Activated naive CD4-positive, alpha-beta T cell (primary cell): ENCODE measurements at places on chromosomes 1 and 21.
A peak's percentile ranks its signal among the peaks of the same experiment; 100 is the strongest.

DNA sequence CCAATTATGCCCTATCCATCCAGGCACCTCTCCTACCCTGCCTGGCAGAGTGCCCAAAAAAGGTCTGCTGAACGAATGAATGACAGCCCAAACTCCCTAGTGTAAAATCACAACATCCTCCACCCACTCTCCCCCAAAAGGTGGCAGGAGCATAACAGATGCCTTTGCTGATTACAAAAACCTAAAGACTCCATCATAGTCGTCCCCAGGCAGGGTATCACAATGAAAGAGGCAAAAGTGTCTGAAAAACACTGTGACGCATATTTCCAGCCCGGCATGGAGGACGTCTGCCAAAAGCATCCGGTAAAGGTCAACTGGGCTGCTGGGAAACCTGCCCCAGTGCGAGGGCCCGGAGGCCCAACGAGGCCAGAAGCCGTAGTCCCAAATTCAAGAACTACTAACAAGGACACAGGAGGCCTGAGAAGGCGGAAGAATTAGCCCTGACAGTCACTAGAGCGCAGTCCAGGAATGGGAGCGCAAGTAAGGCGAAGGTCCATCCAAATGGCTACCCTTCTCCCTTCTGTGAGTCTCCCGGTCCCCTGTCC, 576 bp downstream of the SMIM12 start:
- DNase-seq = no peak

DNA sequence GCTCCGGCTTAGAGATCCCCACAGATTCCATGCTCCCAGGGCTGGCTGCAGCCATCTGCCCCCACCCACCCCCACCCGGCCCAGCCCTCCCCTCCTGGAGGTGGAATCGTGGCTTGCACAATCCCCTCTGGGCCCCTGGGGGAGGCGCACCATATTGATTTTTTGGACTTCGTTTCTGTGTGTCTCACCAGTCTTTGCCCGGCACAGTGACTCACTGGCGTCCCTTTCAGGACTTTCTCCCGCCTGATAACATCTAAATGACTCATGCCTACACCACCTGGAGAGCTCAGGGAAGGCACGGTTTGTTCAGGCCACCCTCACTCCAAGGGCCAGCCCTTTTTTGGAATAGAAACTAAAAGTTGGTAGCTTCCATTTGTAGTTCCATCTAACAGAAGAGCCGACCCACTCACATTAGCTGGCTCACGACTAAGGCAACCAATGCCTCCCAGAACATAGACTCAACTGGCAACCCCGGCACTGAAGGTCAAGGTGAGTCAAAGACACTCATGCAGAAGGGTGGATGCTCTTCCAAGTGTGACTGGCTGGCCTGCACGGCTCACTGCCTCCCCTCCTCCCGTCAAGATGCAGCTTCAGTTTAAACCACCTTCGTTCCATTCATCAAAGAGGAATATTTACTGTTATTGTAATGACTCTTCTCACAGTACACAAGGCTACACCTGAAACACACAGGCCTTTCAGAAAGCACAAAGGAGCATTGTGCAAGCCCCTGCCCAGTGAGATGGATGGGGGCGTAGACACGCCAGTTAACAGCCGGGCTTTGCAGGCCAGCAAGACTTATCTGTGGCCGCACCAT, 18.1 kb upstream of the ETS2 start:
- no peak for DNase-seq

DNA sequence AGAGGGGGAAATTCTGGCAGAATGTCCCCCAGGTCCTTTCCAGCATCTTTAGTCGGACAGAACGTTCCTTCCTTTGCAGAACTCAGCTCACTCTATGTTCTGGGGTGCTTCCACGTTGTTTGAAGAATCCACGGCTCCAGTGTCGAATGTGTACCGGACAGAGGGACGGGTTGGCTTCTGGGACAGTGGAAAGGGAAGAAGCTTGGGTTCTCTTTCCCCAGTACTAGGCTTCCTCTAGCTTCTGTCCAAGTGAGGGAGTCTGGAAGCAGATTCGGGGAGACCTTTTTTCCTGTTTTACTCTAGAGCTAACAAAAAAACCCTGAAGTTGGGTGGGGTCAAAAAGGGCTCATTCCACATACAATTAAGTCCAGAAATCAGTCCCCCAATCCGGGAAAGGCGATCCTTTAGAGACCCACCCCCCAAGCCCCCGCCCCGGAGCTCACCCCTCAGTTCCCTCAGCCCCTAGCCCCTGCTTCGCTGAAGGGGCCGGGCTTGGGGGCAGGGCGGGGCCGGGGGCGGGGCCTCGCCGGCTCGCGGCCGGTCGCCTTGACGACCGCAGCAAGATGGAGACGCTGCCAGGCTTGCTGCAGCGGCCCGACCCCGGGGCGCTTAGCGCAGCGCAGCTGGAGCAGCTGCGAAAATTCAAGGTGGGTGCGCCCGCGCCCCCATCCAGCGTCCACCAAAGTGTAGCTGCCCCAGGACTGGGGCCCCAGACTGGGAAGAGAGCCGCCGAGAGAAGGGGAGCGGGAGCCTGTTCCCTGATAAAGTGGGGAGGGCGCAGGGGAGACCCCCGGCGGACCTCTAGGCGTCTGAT, at the start of gene RIIAD1:
Gene RIIAD1 (plus strand): TSS at position 549 of the 814 bp plus-strand sequence. CDS start 15 bp downstream, at position 564.
- DNase-seq = peak; percentile 40

- no peak for DNase-seq
Observed at GRCh38 chr21:34105947-34106541, 32.7 kb downstream of the MRPS6 start.

- no peak for DNase-seq
Observed at GRCh38 chr1:85460555-85461088, 4.3 kb downstream of the DDAH1 start.

- no peak for DNase-seq
Observed at GRCh38 chr1:93815366-93816110, 63.5 kb downstream of the DNTTIP2 start.

DNA sequence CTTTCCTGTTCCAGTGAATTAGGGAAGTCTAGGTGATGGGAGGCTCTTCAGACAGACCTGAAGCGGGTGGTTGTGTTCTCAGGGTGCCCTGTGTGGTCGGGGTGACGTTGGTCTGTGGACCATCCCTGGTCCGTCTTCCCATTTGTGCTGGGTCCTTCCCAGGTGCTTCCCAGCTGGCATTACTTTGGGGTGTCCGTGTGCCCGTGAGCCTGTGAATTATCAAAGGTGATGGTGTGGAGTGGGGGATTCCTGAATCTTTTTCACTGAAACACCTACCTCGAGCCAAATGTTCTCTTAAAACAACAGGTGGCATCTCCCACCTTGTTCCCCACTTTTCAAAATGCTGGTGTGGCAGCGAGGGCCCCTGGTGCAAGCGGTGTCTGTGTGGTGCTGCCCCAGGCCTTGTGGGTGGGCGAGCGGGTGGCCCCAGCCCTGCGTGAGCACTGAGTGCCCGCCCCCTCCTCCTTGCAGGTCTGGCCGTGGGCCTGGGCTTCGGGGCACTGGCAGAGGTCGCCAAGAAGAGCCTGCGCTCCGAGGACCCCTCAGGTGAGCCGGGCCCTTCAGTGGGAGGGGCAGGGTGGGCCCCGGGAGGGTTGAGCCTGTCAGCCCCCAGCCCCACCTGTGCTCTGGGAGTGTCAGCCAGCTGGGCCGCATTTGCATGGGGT, 37.0 kb downstream of the COQ8A start:
- DNase-seq = no peak

DNA sequence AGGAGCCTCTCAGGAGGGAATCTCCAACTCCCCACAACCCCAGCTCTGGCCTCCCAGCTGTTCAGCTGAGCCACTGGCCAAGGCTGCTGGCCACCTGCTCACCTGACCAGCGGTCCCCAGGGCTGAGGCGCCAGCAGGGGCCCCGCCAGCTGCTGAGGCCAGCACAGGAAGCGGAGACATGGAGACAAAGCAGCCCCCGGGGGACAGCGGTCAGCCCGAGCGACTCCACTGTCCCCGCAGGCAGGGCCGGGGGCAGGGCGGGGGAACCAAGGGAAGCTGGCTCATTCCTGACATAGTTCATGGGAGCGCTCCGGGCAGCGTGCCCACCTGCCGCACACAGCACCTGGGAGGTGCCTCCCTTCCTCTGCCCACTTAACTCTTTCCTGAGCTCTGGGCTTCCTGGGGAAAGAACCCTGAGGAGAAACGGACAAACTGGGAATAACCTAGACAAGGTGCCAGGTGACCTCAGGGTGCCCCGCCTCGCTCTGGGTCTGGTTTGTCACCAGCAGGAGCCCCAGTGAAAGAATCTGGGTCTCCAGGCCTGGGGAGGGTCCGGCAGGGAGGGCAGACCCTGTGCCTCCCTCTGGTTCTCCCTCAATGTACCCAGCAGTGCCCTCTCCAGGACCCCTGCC, 10.7 kb downstream of the EPHA2 start:
- no peak for DNase-seq

- DNase-seq = no peak
Observed at GRCh38 chr1:159058751-159059150, 17.8 kb downstream of the AIM2 start.

- DNase-seq = no peak
Observed at GRCh38 chr1:119544165-119544762, 37.3 kb downstream of the HSD3B1 start.

GRCh38 chr1:38059635-38060250, 13.2 kb upstream of the POU3F1 start:
- no peak for DNase-seq

DNA sequence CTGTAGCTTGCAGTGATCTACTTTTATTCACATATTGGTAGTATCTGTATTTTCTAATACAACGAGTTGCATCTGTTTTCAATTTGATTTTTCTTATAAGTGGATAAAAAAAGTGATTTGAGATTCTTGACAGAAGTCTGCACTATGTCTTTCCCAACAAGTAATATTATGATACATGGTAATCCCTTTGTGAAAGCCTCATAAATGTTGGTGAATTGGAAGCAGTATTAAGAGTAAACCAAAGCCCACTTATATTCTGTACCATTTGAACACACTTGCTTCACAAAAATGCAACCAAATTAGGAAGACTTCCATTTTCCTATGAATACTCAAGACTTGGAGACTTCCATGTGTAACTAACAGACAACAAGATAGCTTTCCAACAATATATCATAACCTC, 172.0 kb downstream of the HMCN1 start:
- DNase-seq = no peak

DNA sequence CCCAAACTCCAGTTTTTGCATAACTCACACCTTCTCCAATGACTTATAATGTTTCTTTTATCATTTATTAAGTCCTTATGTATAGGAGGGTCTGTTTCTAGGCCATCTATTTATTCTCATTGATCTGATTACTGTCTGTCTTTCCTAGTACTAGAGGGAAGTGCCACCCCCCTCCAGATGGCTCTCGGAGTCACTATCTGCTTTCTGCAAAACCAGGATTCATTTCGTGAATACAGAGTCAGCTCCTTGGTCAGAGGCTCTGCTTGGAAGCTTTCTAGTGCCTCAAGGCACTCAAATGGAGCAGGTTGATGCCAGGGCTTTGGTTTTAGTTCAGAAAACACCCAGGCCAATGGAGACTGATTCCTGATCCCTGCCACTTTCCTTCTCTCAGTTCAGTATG, 102.3 kb upstream of the CD34 start:
- DNase-seq = no peak

DNA sequence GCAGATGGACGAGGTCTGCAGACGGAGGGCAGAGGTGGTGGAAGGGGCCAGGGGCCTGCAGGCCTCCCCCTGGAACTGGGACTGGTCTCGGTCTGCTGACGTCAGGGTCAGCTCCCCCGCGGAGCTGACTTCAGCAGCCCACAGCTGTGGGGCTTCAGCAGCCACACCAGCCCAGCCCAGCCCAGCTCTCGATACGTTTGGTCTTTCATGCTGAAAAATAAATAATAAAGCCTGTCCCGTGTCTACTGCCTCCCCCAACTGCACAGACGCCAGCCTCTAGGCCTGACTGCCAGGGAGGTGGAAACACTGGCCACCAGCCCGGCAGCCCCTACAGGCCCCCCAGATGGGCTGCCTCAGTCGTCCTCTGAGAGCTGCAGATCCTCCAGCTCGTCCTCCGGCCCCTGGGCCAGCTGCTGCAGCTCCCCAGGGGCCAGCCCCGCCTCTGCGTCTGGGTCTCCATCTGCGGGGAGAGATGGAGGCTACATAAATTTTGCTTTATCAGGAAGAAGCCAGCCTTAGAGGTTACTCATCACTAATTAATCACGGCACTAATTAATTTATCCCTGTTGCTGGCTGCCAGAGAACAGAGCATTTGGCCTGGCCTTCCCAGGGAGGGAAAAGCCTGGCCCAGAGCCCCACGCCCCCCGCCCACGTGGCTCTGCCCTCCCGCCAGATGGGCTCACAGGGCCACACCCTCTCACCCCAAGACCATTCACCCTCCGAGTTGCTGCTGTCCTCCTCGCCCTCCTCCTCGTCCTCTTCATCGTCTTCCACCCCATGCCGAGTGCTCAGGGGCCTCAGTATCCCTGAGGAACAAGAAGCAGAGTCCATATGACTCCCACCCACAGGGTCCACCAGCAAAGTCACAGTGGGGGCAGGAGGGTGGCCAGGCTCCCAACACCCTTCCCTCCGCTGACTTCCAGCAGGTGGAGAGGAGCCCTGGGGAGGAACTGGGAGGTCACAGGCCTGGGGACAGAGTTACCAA, 14.4 kb downstream of the NOC2L start:
- DNase-seq = no peak

- no peak for DNase-seq
Observed at GRCh38 chr1:33329600-33330305, 8.9 kb upstream of the A3GALT2 start.

DNA sequence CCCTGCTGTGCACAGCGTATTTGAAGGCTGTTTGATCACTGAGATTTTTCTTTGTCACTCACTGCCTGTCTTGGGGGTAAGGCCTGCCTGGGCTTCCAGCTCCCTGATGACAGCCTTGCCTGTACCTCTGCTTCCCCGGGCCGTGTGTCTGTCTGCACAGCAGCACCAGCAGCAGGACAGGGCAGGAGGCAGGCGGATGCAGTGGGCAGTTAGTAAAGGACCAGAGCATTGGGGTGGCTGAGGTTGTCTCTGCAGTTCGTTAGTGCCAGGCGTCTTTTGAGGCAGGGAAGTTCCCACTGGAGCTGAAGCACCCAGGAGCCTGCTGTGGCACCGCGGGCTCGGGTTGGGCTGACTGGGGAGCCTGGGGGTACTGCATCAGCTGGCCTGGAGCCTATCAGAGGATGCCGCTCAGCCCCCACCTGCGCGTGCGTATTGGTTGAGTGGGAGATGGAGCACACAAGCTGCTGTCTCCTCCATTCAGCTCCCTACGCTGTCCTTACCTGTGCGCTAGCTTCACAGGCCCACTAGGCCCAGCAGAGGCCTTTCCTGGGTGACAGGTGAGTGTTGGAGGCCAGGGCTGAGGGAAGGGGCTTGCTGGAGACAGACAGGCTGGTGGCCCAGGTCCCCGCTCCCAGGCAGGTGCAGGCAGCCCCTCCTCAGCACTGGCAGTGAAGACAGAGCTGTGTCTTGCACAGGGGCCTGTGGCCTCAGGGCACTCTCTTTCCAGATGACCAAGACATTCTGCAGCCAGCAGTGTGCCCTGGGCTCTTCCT, 28.2 kb downstream of the SNAP47 start:
- no peak for DNase-seq

- DNase-seq = no peak
Observed at GRCh38 chr1:93079685-93080141, 630 bp downstream of the MTF2 start.
